ENCODE measurements at places on chromosomes 12 and 14.

GRCh38 chr12:111570084-111570961 is 28.8 kb downstream of the ATXN2 start:
- DNase-seq: no peak

DNA sequence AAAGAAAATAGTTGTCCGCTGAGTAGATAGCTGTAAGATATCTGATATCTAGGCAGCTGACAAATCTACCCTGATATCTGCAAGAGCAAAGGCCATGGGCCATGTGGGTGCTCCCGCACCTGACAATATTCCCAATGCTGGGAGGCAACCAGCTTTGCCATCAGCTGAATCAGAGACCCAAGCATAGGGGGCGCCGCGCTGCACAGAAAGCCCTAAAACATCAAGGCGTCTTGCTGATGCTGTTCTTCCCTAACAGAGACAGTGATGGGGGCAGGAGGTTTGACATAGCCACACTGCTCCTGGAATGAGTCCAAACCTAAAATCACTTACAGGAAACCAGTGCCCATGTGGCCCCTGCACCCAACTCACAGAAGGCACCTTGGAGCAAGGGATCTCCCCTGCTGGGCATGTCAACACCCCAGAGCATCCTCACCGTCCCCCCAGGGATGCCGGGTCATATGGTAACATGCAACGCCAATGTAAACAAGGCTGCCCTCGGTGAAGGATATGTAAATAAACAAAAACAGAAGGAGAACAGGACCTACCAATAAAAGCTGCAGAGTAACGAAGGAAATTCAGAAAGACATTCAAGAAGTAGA is 199.5 kb downstream of the TMEM132D start:
- no peak for DNase-seq

GRCh38 chr14:64468451-64468850 is 3.2 kb downstream of the AKAP5 start:
- no peak for DNase-seq

GRCh38 chr12:116612436-116612835 is 53.3 kb downstream of the MAP1LC3B2 start:
- DNase-seq: no peak

DNA sequence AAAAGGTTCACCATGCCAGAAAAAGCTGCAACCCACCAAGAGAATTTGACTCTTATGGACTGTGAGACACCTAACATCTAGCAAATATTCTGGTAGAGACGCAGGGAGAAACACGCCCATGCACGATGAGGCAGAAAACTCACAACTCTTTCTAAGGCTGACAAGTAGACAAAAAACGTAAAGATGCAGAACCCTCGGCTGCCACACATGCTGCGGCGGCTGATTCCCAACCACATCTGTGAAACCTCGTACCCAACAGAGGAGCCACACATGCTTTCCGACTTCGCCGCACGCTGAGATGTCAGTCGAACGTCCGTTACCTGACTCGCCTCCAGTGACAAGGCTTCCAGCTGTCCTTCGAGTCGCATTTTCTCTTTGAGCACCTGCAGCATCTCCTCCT is 21.8 kb downstream of the GOLGA3 start:
- no peak for DNase-seq

DNA sequence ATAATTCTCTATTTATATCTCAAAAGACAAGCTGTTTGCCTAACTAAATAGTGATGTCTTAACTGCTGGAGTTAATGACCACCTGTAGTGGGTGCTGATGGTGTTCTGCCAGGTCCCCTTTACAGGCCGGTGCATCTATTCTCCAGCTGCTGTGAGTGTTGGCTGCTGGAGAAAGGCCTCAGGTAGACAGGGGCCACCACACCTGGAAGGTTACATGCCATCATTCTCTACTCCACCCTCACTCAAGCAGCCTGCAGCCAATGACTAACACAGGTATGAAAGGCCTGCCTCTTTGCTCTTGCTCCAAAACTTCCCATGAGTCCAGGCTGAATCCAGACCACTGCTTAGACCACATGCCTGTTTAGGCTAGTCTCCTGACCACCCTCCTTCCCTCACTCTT is 73.9 kb downstream of the RPS6KA5 start:
- DNase-seq: peak; percentile 20

DNA sequence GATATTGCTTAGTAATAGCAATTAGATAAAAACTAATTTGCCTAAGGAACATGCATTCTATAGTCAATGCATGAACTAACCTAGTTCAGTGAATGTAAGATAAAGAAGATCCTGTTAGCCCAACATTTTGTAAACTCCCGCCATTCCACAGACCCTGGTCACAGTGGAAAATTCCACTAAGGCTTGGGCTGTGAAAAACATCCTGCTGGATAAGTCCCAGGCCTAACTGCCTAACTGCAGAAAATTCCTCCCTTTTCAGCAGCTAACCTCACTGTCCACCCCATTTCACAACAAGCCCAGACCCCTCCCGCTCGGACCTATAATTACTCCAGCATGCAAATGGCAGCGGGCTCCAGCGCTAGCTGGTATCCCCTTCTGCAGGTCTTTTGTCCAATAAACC is 97.9 kb upstream of the GARIN6 start:
- no peak for DNase-seq

- no peak for DNase-seq
These were observed 114.2 kb upstream of the ARID2 start for GRCh38 chr12:45615268-45615667.

DNA sequence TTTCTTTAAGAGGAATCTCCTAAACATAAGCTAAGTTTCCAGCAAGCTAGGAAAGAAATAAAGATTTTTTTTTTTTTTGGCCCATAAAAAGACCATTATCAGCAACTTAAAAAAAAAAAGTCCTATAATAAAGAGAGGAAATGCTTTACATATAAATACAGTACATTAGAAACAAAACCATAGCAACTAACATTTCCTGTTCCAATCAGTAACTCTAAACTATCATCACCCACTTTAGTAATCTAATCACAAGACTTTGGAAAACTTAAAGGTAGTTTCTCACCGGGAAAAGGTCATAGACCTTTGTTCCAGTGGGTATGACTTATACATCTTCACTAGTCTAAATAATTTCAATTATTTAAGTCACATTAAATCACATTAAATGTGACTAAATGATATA is 11.1 kb downstream of the SPTSSA start:
- no peak for DNase-seq

DNA sequence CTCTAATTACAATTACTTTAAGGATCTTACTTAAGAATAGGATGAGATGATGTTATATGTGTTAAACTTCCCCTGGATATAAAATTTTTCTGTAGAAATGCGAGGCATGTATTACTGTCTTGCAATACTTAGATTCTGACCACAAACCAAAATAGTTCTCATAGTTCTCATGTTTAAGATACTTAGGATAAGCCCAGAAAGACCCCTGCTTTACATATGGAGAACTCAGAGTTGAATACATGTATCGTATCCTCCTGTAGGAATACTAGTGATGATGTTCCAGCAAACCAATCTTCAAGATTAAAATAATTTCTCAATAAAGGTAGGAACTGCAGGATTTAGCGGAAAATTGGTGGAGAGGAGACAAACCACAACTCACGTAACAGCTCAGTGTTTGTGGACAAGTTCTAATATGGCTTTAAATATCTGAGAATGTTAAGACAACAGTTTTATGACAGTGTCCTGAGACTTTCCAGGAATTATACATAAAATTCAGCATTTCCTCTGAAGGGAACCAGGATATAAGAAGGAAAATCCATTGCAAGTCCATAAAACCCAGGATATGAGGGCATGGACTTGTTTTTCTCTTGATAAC is 114.7 kb upstream of the CRY1 start:
- DNase-seq: no peak

DNA sequence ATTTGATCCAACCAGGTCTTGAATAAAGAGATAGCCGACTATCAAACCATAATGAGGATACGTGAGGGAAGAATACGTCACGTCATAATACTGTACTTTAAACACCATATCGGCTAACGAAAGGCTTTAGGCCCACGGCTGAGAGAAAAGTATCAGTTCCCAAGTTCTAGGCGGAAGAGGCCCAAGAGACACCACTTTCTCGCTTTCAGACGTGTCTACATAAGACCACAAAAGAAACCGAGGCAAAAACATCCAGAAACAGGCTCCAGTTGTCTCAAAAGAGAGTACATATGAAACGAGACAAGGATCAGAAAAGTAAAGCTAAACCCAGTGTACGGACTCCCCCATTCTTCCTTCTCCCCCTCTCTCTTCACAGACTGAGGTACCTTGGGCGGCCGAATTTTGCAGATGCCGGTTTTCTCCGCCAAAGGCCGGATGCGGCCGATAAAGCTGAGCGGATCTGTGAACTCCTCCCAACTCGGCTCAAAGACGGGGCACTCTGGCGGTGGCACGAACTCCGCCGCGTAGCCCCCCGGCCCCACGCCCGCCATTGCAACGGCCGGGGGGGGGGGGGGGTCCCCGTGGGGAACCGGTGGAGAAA is 479 bp downstream of the KDM5A start:
- DNase-seq: peak; percentile 77

- no peak for DNase-seq
These were observed 7.4 kb downstream of the BMP4 start for GRCh38 chr14:53949201-53949600.

GRCh38 chr12:52951640-52952039 is 2.7 kb downstream of the KRT18 start:
- no peak for DNase-seq
